ENCODE measurements at places on chromosomes 16 and 17.

- no peak for DNase-seq
Observed at GRCh38 chr16:82295290-82296201, 125.5 kb upstream of the MPHOSPH6 start.

DNA sequence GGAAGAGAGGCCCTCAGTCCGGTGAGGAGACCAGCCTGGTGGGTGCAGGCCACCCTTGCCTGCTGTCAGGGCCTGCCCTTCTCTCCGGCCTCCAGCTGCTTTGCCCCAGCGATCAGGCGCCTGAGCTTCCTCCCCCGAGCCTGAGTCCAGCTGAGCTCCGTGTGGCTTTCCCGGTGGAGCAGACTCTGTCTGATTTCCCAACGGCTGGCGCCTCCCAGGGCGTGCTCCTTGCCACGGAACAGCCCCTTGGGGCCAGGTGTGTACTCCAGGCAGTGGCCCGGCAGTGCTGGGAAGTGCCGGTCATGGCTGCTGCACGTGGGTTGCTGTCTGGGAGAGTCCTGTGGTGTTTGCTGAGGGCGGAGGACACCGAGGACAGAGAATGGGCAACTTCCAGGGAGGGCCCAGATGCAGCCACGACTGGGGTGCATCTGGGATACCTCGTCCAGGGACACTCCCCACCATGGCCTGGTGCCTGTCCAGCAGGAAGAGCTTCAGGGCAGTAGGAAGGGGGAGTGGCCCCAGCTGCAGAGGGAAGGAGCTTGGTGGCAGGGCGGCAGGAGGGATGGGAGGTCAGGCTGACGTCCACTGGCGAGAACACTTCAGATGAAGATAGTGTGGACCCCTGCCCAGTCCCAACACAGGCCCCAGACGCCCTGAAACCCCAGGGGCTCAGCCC lies 22.5 kb downstream of the METRNL start:
- DNase-seq, result no peak

GRCh38 chr16:86517033-86517432 lies 6.7 kb downstream of the FOXF1 start:
- DNase-seq, result no peak

DNA sequence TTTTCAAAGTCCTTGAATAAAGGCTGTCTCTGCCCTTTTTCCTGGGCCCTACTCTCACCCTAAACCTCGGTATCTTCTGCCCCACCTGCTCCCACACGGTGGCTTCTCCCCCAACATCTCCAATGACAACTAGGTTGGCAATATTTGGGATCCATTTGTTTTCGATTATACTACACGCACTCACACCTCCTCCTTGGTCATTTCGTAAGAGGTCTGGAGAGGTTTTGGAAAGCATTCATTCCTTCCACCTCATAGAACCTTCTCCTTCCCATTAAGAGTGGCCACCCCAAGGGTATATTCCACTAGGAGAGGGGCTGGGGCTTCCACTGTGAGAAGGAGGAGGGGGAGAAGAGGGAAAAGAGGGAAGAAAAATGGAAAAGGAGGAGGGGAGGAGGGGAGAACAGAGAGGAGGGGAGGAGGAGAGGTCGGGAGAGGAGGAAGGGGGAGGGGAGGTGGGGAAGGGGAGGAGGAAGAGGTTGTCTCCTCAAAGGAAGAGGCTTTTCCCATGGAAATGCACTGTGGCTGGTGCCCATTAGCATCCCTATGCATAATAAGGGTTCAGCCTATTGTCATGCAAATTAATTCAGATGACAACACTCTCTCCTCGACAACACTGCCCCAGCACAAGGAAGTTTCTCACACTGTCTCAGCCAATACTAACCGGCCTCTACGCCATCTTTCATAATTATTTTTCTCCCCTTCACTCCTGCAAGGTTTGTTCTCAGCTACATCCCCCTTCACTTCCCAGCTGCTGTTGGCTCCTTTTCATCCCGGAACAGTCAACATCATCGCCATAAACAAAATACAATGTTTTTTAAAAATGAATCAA lies 30.0 kb downstream of the SOX9 start:
- DNase-seq, result no peak

DNA sequence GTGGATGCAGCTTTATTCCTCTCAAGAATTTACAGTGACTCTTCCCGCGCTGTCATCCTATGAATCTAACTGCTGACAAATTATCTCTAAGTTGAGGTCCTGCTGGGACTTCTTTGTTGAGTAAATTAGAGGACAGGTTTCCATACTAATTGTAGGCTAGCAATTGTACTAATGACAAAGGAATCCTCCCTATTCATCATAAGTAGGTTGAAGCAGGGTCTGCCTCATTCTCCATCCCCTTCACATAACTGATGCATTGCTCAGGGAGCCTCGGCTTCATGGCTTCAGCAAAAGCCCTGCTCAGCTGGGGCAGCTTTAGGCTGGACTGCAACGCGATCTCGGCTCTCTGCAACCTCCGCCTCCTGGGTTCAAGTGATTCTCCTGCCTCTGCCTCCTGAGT lies 83.1 kb upstream of the IRX6 start:
- no peak for DNase-seq

- no peak for DNase-seq
Observed at GRCh38 chr17:36623281-36623680, 21.9 kb downstream of the MRM1 start.

GRCh38 chr16:65945493-65945892 lies 421.0 kb upstream of the CDH5 start:
- no peak for DNase-seq

GRCh38 chr16:307691-308312 lies 24.8 kb downstream of the PDIA2 start:
- no peak for DNase-seq

DNA sequence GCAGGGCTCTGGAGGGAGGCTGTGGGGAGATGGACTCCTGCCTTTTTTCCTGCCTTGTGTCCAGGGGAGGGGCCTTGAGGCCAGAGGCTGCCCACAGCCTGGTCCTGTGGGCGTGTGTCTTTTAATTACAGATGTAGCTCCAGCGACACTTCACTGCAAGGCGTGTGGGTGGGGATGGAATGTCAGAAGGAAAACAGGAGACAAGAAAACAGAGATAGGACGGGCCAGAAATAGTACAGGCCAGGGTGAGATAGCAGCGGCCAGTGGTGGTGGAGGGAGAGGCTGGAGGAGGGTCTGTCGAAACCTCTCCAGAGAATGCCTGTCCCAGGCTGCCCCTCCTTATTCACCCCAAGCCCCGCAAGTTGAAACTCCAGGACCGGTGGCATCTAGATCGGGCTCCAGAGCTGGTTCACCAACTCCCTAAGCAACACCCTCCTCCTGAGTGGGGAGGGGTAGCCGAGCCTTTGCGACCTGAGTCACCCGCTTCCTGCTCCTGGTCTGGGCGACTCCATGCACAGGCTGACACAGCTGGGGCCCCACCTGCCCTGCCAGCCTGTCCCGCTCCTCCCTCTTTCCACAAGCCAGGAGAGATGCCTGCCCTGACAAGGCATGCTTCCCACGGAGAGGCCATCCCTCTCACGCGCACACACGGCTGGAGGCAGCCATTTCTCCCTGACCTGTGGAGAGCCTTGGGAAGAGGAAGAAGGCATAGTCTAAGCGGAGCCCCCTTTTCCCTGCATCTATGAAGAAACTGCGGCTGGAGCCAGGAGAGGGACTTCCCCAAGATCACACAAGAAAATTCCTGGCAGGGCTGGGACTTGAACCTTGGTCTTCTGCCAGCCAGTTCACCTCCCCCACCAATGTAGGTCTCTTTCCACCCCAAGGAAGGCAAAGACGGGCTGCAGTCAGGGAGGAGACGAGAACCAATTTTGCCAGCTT lies 6.6 kb upstream of the JUP start:
- no peak for DNase-seq

DNA sequence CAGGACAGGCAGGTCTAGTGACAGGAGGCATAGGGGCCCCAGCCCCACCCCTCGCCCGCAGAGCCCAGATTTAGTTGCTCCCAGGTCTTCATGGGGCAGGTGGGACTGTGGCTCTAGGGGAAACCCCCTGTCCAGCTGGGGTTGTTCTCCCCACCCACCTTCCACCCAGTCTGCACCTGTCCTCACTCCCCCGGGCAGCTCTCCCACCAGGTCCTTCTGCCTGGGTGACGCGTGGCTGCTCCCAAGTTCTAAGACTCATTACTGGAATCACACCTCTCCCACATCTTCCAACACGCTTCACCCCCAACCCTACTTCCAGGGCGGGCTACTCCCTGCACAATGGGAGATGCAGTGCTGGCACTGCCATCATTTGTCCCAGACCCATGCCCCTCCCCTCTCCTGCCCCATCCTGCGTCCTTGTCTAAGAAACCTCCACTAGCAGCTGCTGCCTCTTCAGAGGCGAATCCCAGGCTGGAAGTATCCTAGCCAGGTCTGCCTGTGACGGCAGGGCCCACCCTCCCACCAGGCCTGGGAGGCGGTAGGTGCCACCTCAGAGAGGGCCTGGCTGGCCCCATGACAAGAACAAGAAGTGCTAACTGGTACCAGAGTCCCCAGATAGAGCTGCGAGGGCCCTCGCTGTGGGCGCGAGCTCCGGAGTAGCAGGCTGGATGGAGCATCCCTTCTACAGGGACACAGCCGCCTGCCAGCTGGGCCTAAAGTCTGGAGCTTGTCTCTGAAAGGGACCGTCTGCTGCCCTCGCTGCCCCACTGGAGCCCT lies 22.8 kb downstream of the GRIN2C start:
- DNase-seq, result no peak

GRCh38 chr17:36550491-36551417 lies 6.0 kb downstream of the GGNBP2 start:
- DNase-seq, result no peak

GRCh38 chr17:72171703-72172667 lies 51.2 kb downstream of the SOX9 start:
- peak; percentile 55 for DNase-seq

DNA sequence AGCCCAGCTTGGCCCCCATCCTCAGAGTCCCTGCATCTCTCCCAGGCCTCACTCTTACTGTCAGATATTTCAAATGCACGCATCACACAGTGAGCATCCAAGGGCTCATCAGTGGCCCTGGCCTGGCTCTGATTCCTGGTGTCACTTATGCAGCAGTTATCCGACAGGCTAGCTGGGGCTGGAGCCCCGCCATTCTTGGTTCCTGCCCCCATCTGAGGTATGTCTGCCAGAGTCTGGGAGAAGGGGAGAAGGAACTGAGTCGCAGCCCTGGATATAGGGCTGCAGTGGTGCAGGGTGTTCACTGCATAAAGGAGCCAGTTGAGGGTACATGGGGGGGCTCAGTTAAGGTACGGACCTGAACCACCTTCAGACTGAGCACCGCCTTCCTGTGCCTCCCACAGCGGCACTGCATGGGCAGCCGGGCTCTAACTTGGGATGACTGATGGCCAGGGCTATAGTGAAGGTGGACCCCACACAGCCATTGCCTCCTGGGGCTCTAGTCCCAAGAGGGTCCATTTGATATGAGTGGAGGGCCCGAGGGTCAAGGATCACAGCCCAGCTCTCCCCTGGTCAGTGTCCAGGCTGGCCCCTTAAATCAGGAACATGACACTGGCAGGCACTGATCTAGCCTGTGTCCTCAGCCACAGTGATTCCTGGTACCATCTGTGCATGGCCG lies 1.8 kb upstream of the RASD1 start:
- no peak for DNase-seq

DNA sequence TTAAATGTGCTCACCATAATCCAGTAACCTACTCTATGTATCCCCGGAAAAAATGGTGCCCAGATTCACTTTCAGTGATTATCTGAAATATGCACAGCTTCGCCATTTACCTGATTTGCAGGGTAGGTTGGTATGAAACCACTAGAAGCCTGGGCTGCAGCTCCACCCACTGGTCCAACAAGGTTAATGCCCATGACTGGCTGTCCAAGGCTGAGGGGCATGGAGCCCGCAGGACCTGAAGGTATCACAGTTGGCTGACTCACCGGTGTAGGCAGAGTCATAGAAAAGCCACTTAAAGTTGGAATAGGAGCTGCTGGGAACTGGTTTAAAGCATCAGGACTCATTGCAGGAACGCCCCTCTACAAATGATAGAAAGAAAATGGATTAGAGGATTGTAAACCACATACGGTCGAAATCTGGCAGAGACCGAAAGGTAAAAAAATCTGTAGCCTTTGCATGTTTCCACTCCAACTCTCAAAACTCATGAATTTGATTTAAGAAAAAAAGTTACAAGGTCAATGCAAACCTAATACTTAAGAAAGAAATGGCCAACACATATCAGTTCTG lies 38.6 kb downstream of the SYNRG start:
- no peak for DNase-seq

DNA sequence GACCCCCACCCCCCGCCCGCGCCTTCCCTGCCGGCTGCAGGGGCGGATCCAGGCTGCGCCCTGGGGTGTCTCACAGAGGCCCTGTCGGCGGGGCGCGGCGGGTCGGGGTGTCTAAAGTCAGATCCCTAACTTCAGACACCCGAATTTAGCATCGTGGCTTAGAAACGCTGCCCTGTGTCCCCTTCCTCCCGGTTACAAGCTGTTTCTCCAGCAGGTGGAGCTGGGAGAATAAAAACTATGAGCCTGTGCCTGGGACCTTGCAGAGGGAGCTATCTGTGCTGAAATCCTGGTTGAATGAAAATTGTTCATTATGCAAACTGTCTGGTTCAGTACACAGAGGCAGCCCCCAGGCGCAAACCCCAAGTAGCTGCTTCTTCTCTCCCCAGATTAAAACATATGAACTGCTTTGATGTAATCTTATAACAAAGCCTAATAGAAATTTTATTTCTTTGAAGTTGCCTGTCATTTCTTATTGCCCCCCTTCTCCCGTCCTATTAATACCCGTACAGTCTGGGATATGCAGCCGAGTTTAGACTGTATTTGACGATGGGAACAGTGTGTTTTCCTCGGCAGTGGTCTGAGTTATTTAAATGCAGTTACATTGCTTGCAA lies 79.0 kb downstream of the RPA1 start:
- peak; percentile 85 for DNase-seq

DNA sequence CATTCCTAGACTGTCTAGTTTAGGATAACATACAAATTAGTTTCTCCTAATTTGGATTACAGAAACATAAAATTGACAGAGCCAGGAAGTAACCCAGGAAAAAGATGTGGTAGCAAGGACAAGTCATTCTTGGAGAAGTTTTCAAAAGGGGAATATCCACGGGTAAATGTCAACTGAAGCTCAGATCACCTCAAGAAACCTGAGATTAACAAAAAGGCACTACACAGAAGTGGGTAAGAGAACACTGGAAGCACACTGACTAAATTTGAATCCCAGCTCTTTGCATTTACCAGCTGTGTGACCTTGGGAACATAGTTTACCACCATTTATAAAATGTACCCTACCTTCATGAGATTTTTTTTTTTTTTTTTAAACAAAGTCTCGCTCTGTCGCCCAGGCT lies 39.4 kb downstream of the TRAF4 start:
- DNase-seq, result no peak

All from right hindlimb (tissue), 1 donor.